ENCODE measurements at places on chromosomes 5 and 9.

DNA sequence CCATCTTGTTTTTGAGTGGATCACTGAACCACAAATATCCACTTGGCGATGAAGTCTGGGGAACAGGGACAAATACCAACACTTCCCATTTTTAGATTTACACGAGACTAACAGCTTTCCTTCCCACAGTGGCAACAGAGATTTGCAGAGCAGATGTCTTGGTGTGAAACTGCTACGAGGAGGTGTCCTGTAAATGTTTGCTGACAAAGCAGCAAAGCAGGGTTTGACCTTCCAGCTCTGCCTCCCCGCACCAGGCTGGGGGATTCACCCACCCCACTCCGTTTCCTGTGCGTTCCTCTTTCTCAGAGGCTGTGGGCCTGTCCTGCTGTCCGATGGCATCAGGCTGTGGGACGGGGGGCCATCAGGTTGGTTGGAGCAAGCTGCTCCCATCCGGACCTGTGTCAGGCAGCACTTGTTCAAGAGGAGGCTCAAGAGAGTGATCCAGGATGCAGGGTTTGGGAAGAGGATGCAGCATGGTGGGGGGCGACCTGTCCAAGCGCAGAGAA lies 693 bp upstream of the RGS3 start:
- no peak for DNase-seq

DNA sequence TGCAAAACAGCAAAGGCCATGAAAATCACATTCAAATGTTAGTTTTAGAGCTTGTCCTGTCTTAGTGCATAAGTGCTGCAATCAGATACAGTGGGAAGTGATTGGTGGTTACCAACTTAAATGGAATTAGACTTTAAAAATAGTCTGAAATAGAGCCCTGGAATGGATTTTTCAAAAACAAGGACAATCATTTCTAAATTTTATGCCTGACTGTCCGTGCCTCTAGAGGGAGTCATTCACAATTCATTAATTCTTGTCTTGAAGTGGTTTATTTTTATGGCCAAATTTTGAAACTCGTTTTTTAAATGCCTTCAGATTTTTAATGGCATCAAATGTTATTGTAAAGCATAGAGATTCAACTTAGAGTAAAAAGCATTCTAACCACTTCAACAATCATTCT lies 561.8 kb upstream of the DAB2 start:
- DNase-seq, result no peak

DNA sequence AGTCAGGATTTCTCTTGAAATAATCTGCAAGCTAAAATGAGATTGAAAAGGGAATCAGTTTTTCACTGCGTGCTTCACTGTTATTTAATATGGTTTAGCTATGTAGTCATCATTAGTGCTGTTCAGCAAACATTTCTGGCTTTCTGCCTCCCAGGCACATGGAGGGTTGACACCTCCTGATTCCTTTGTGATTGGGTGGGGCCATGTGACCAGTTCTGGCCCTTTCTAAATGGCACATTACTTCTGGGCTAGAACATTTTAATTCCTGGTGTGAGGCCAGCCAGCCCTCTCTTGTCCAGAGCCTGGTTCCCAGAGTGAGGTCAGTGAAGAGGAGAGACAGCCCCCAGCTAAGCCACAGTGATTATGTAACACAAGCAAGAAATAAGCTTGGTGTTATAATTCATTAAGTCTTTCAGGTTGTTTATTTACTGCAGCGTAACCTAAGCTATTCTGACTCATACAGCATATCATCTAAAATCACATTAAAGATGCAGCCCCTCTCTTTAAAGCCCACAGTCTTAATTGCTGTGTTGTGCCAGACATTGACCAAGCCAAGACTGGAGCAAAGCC lies 17.4 kb upstream of the ARSI start:
- DNase-seq, result no peak

DNA sequence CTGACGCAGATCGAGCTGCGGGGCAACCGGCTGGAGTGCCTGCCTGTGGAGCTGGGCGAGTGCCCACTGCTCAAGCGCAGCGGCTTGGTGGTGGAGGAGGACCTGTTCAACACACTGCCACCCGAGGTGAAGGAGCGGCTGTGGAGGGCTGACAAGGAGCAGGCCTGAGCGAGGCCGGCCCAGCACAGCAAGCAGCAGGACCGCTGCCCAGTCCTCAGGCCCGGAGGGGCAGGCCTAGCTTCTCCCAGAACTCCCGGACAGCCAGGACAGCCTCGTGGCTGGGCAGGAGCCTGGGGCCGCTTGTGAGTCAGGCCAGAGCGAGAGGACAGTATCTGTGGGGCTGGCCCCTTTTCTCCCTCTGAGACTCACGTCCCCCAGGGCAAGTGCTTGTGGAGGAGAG lies 4.6 kb upstream of the PHYHD1 start:
- no peak for DNase-seq

DNA sequence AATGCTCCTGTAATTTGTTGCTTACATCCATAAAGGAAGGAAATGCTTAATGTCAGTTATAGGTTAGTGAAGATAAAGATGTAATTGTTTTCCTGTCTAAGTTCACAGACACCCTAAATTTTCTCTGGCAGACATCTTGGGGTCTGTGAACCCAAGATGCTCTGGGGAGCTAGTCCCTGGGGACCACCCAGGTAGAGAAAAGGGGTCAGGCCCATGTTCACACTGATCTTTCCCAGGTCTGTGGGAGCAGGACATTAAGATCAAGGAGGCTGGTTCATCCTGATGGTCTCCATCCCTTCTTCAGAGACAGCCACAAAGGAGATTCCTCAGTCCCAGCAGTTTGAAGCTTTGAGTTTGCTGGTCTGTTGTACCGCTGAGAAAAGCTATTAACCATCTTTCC lies 267.5 kb downstream of the ARHGAP26 start:
- DNase-seq, result no peak

GRCh38 chr5:79151942-79152671 lies 40.5 kb downstream of the BHMT start:
- DNase-seq, result no peak

GRCh38 chr9:82721593-82721992 lies 341.3 kb downstream of the RASEF start:
- no peak for DNase-seq

- DNase-seq, result no peak
These were observed 55.3 kb downstream of the RANBP17 start for GRCh38 chr5:170917113-170917512.

DNA sequence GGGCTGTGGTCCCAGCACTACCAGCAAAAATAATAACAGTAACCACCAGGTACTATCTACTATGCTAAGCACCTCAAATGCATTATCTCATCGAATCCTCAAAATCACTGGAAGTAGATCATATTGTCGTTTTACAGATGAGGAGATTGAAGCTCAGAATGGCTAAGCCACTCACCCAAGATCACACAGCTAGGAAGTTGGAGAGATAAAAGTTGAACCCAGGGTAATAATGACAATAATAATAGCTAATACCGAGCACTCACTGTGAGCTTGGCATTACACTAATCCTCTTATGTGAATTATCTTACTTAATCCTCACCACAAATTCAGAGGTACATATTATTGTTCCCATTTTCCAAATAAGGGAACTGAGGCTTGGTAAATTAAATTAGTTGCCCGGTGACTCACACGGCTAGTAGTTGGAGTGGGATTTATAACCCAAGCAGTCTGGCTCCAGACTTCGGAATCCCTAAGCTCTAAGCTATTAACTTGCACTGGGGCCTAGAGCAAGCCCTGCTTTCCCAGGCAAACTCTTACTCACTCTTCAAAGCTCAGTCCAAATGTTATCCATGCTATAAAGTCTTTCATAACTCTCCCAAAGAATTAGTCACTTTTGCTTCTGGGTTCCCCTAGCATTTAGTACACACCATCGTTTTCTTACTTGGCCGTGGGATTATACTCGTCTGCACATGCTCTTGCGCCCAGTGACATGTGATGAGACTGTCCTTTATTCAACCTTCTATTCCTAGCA lies 3.8 kb downstream of the ARSI start:
- no peak for DNase-seq

- DNase-seq, result no peak
These were observed 1.2 kb upstream of the GABRA1 start for GRCh38 chr5:161846746-161847145.

DNA sequence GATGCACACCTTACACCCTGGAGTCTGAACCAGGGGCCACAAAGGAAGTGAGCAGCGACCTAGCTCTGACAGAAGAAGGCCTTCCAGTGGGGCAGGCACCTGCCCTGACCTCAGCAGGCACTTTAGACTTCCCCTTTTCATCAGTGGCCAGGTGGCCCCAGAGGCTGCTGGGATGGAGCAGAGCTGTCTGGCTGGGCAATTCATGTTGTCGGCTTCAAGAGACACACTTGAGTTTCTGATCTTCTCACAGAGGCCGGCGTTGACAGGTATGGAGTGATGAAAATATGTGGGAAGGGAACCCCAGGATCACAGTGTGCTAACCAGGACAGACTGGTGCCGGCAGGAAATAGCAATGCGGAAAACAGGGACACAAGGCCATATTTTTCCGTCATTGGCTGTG lies 375.5 kb downstream of the CTNND2 start:
- no peak for DNase-seq

- no peak for DNase-seq
These were observed 26.8 kb upstream of the PHF2 start for GRCh38 chr9:93549611-93550010.

- no peak for DNase-seq
These were observed 26.5 kb upstream of the C5orf47 start for GRCh38 chr5:173962436-173962972.

GRCh38 chr9:137411260-137411644 lies 11.7 kb downstream of the EXD3 start:
- DNase-seq, result no peak

DNA sequence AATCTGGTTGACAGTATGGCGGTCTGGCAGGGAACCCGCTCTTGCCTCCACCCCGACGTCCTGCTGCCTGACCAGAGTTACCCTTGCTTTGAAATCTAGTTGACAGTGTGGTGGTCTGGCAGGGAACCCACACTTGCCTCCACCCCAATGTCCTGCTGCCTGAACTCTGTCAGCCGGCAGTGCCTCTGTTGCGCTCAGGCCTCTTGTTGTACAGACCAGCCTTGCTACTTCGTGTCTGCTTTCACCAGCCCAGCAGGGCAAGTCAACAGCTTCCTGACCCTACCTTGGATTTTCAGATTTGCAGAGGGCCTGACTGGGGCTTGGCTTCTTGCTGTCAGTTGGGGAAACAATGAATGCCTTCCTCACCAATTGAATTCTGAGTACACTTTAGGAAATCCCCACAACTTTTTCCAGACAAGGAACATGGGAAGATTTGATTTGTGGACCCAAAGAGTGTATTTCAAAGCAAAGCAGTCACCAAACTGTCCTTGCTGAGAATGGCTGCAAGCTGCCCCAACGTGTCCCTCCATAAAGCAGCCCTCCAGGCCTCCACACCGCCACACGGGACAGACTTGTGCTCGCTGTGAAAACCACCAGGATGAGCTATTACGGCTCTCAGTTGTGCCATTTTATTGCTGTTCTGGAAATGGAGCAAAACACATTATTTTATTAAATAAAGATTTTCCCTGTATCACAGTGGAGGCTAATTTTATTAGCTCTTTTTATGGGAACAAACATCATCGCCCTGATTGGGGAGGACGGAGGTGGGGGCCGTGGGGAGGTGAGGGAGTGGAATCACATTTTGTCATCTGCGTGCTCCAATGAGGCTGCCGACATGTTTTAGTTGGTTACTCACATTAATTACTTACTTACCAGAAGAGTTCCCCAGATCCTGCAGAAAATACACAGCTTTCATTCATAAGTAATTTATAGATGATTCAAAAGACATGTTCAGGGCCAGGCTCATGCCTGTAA lies 189.3 kb downstream of the AOPEP start:
- no peak for DNase-seq

DNA sequence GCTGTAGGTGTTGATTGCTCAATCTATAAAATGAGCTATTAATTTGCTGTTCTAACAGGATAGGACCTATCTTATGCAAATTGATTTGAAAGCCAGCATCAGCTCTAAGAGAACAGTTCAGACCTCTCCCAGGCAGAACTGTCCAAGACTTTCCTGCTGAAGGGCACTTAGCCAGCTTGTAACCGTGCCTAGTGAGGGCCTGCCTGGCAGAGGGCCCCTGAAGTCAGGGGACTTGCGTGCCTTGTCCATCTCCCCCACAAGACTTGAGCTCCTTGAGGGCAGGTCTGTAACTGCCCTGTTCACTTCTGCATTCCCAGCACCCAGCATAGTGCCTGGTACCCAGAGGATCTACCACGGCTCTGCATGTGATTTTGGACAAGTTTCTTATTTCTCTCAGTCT lies 293.4 kb downstream of the CDK5RAP2 start:
- no peak for DNase-seq

GRCh38 chr5:31291323-31291854 lies 97.9 kb downstream of the CDH6 start:
- DNase-seq, result no peak

- DNase-seq, result no peak
These were observed 135.4 kb upstream of the PRSS3 start for GRCh38 chr9:33659921-33660320.

DNA sequence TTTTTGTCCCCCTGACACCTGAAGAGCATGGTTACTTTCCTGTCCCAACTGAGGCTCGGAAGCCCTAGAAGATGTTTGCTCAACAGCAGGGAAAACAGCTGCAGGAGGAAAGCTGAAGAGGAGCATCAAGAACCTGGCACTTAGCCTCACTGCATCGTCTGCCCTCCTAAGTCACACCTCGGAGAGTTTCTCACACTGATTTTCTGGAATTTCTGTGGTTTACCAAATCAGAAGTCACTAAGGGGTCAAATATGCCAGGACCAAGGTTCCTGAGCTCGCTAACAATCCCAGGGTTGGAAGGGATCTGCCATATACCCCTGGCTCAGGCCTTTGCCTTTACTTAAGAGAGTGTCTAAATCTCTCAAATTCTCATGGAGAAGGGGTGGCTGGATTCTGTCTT lies 5.3 kb downstream of the IL12B start:
- DNase-seq, result no peak

- no peak for DNase-seq
These were observed 44.8 kb downstream of the ROR2 start for GRCh38 chr9:91905237-91905650.

DNA sequence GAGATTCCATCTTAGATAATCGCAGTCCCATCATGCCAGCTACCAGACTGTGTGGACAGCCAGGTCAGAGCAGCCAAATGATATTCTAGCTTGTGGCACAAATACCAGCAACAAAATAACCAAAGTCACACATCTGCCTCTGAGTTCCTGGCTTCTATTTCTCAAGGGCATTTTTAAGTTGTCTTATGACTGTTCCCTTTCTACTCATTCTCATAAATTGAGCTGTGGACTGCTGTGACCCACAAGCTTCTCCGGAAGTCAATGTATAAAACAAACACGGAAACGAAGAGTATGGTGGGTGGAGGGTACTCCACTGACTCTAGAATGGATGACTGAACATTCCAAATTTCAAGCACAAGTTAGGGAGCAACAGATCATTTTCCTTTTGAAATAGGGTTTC lies 43.9 kb downstream of the PDCD1LG2 start:
- no peak for DNase-seq
